ENCODE measurements at places on chromosomes 2 and 18.

GRCh38 chr18:13606604-13607254 is 119.6 kb downstream of the FAM210A start:
- DNase-seq: no peak

DNA sequence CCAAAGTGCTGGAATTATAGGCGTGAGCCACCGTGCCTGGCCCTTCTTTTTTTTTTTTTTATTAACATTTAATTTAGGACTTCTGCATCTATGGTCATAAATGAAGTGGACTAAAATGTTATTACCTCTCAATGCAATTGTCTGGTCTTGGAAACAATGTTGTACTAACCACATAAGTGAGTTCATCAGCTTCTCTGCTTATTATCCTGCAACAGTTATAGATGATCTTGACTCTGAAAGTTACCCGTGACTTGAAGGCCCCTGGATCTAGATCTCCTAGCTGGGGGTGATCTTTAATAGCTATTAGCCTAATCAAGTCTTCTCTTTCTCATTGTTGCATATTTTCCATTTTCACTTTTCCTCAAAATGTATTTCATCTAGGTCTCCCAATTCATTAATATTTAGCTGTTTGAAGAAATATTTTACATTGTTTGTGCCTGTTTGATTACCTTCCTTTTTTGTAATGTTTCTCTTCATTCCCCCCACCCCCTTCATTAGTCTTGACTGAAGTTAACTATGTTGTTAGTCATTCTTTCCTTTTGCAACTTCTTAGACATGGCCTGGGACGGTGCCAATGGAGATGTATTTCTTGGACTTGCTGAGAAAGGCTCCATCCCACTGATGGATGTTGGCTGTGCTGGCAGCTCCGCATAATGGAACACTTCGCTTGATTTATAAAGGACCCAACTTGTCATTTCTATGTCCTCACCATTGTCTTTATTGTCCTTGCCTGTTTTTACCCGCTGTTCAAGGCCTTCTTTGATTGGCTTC is 141.6 kb upstream of the RIOK3 start:
- DNase-seq: peak; percentile 28

- no peak for DNase-seq
Observed at GRCh38 chr2:221569425-221569845, 2.7 kb downstream of the EPHA4 start.

DNA sequence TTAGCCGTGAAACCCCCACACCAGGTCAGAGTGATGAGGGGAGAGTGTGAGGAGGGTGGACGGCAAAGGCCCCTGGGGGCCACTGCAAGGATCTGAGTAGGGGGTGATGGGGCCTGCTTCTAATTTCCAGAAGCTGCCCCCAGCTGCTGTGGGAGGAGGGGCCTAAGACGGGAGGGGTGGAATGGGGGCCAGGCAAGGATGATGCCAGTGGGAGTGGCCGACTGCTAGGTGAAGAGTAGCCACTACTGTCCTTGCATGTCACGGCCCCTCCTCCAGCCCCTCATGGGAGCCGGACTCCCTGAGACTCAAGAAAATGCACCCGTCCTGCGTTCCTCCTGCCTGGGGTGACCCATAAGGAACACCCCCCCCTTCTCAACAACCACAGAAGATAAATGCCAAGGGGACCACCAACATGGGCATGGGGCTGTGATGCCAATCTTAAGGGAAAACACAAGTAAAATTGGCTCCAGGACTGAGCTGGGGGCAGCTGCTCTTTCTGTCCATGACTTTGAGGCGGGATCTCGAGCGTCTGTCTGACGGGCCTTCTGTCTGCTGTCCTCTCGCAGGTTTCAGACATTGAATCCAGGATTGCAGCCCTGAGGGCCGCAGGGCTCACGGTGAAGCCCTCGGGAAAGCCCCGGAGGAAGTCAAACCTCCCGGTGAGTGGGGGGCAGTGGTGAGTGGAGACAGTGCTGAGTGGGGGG is 24.2 kb upstream of the PRLH start:
- DNase-seq: no peak

DNA sequence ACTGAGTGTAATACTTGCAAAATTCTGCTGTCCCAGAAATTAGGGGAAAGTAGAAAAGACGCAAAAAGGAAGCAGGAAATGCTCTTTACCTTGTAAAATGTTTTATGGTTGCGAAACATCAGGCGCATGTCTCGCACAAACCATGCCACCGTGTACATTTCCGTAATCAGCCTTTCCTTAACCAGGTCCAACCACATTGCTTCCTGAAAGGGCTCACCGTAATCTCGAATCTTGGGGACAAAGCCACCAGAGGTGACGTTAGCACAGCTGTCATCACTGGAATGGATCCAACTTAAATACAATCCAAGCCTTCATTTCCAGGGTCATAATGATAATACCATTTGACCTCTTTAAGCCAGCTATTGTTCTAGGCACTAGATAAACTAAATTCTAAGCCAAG is 49.3 kb downstream of the SP110 start:
- DNase-seq: no peak

DNA sequence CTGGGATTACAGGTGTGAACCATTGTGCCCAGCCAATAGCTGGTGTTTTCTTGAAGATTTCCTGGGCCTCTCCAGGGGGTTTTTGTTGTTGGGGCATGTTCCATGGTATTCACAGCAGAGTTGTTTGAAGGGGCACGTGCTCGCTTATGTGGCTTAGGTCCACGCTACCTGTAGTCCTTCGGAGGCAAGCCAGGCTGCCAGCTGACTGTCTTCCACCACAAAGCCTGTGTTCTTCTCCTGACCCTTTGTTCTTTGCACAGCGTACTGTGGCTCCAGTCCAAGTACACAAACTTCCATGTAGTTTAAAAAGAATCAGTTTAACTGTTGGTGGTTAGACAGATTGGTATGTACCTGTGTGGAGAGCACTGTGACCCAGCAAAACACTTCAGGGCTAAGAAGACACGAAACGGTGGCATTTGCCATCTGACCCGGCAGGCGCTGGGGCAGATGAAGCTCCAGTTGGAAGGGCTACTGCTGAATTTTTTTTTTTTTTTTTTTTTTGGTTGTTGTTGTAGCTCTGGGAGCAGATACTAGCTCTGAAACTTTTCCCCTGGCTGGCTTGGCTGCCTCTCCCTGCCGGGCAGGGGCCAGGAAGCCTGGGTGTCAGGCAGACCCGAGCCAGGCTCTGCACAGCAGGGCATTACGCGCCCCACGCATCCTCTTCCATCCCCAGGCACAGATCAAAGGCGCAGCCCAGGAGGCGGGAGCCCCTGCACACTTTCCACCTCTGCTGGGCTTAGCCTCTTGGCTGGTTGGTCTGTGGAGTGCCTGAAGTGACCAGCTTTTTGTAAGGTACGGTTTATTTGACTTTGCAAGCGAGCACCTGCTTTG is 5.7 kb downstream of the GREB1 start:
- DNase-seq: no peak

DNA sequence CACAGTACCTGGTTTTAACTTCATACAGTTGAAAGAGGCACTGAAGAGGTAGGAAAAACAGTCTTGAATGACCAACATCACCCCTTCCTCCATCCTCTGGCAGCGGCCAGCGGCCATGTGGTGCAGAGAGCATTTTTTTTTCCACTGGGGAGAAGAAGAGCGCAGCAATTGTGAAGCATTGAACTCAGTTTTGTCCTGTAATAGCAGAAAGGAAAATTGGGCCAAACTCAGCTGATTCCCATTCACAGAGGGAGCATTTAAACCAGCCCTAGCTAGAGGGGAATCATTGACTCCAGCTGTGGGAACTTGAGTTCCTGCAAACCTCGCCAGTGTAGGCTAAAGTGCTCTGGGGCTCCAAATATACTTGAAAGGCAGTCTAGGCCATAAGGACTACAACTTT is 316.6 kb upstream of the CHST9 start:
- DNase-seq: no peak

DNA sequence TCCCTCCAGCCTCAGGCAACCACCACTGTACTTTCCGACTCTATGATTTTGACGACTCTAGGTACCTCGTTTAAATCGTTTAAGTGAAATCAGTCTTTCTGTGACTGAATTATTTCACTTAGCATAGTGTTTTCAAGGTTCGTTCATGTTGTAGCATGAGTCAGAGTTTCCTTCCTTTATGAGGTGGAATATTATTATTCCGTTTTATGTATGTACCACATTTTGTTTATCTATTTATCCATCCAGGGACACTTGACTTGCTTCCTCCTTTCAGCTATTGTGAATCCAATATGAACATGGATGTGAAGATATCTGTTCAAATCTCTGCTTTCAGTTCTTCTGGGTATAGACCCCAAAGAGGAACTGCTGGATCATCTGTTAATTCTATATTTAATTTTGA is 19.1 kb downstream of the IL1R2 start:
- DNase-seq: no peak

DNA sequence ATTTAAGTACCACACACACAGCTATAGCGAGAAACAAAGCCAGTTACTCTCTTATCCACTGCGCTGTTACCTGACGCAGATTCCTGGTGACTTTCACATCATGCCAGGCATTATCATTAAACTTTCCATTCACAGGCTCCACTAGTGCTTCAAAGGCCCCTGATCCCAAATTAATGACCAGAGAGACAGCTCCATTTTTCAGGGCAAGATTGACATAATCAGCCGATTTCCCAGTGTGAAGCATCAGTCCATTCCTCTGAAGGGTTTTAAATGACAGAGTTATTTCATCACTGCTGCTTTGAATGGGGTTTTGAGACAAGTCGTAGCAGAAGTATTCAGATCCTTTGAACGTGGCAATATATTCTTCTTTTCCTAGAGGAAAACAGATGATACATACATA is 408.7 kb downstream of the NRXN1 start:
- no peak for DNase-seq

- no peak for DNase-seq
Observed at GRCh38 chr2:145739681-145740080, 1219.8 kb upstream of the ZEB2 start.

DNA sequence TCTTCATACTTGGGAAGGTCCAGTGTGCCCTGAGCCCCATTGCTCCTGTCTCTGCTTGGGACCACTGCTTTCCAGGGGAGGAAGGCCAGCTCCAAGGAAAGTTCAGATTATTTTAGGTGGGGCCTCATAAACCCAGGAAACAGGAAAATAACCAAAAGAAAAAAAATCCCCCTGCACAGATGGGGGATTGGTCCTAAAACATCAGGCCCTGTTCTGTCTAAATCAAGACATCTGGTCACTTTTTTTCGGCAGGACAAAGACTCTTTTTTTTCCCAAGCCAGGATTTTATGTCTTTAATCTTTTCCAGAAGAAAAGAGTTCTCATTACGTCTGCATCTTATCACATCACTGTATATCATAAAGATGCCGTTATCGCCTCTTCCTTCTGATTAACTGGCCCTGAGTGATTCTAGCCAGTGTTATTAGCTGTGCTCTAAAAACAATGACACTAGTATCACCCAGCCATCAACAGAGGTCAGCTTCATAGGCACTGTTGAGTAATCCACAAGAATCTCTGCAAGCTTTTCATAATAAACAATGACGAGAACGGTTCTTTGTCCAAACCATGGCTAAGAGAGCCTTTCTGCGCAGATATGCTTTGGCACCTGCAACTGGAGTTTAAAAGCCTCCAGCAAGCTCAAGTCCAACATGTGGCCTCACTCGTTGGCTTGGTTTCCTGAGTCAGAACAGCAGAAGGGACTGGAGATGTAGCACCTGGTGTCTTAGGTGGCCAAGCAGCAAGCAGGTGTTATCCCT is 138.2 kb downstream of the VAPA start:
- no peak for DNase-seq

DNA sequence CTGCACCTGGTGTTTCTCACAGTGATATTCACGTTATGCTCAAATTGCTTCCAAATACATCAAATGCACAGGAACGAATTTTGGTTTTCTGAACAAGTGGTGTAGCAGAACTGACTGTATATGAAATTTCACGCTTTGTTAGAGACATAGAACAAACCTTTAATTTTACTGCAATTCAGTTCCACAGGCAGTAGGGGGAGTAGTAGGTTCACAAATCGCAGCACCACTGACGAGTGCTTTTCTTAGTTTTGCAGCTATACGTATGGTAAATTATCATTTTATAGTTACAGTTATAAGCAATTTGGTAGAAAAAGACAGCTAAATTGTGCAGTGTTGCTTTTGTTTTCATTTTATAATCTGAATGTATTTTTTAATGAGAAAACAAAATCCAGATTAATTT is 113.3 kb downstream of the KIAA1328 start:
- no peak for DNase-seq

GRCh38 chr2:165794536-165794928 is 485 bp upstream of the GALNT3 start:
- DNase-seq: peak; percentile 76

DNA sequence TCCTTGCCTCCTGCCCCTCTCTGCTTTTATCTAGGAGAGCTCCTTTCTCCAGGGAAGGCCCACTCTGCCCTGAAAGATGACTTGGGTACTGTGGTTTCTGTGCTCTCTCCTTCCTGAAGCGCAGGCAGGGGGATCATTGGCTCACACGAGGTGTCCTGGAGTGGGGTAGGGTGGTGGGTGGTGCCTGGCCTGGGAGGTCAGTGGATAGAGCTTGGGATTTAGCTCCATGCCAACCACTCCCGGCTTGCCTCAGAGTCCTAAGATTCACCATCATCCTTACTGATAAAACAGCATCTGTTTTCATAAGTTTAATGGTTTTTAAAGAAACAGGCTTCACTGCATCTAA is 63.1 kb downstream of the CIB4 start:
- DNase-seq: no peak

DNA sequence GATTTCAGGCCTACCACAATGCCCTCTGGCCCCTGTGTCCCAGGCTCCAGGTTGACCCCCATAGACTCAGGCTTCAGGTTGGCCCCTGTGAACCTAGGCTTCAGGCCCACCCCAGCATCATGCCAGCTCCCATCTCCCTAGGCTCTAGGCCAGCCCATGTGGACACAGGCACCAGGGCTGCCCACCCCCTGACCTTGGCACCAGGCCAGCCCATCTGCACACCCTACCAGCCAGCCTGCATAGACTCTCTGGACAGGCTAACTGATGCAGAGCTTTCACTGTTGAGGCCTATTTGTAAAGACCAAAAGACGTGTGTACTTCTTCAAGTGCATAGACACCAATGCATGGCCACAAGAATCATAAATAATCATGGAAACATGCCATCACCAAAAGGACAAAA is 83.9 kb downstream of the VAPA start:
- DNase-seq: no peak

DNA sequence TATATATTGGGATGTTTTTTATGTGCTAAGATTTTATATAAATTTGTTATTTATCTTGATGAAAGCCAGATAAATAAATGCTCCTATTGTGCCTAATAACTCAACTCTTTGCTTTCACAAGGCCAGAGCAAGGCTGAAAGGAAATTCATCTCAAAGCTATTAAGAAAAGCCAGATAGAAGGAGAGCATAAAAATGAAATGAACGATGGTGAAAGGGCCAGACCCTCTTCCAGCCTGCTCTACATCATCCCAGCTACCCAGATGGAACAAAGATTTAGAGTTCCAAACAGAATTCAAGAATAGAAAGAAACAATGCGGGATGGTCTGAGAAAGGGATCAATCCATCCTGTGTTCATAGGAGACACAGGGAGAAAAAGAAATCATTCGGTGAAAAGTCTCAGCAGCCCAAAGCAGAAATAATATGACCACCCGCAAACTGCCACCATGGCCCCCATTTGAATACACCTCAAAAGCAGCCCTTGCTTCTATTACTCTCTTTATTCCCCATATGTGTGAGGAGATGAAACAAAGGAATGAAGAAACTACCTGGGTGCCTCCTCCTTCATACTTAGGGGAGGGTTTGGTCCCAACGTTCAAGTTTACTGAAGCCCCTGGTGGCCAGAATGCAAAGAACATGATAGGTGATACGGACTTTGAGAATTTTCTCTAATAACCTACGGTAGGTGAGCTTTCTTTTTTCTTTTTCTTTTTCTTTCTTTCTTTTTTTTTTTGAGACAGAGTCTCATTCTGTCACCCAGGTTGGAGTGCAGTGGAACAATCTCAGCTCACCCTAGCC is 110.1 kb upstream of the FBXO11 start:
- DNase-seq: no peak

Data from upper lobe of left lung (tissue), 6 donors.